ENCODE measurements at places on chromosomes 6 and 20.

DNA sequence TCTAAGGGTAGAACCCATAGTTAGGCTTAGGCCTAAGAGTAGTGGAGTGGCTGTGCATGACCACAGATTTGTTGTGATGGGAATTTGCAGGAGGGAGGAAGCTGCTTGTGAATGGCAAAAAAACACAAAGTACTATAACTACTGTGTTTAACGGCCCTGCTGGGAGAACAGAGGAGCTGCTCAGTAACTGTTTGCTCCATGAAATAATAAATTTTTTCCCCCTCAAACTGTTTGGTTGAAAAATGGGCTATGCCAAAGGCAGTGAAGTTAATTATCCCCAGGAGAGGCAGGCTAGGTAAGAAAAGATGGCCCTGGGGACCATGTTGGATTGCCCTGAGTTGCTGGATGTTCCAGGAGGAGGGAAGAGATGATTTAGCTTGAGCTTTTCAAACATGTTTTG lies 256.5 kb upstream of the PRND start:
- no peak for DNase-seq

DNA sequence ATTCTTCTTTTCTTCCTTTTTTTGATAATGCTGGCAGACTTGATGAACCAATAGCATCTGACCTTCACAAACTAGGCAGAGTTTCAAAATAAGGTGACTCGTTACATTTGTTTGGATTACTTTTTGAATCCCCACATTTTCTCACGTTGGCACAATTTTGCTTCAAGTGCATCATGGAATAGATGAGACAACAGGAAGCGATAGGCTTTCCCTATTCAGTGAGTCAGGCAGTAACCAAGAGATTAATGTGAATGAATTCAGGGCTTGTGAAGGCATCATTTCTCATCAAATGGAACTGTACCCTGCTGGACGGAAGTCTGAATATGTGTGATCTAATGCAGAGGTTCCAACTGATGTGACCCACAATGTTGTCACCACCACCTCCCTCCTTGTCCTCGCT lies 10.7 kb downstream of the RFPL4B start:
- peak; percentile 87 for DNase-seq

GRCh38 chr6:158002249-158002950 lies 20.7 kb downstream of the SYNJ2 start:
- DNase-seq = no peak

DNA sequence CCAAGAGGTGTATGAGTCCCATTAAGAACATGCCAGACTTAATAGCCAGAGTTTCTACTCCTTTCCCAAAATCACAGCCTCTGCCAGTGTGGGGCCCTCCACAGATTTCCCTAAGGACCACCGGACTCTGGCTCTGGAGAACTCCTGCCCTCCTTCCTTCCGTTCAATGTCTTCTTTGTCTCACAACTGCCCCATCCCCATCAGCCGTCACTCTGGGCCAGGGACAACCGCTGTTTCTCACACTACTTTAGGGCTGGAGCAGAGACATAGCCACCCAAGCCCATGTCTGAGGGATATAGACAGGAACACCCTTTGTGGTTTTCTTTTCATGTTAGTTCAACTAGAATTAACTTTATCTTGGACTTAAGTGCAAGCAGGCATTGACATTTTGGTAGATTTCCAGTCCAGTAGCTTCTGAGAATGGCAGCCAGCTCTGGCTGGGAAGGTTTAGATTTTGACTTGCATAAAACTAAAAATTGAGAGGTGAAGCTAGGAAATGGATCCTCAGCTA lies 6.7 kb upstream of the ACSS1 start:
- no peak for DNase-seq

- no peak for DNase-seq
Observed at GRCh38 chr6:44621846-44622245, 234.3 kb downstream of the CDC5L start.

DNA sequence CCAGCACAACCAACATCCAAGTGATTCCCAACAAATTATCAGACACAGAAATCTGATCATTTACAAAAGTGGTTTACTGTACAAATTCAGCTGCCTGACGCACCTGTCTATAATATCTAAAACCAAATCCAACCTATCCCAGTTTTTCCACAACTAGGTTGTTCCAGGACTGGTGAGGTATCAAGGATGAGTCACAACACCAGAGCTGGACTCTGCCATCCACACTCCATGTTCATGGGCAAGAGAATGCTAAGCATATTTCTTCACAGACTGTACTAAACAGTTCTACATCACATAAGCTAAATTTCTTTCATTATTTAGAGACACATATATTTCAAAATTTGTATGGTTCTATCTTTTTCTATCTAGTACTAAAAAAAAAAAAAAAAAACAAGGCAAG lies 141.6 kb downstream of the BTBD9 start:
- DNase-seq = no peak

DNA sequence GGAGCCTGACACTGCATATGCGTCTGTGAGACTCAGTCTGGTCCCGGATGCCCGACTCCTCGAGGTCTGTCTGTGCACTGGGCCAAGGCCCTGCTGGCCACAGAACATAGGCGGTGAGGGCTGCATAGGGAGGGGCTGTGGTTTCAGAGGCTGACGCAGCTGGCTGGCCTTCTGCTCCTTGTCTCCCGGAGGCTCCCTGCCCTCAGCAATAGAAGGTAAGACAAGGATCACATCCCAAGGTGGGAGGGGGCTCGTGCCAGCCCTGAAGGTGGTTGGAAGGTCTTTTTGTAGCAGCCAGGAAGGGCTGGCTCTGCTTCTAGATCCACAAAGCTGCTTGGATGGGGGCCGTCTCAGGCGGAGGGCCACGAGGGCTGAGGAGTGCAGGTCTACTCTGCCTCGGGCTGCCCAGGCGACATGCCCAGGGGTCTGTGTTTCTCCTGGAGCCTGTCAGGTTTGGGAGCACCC lies 239.8 kb upstream of the SULF2 start:
- peak; percentile 69 for DNase-seq

- DNase-seq = no peak
Observed at GRCh38 chr6:136129365-136129764, 120.7 kb downstream of the MTFR2 start.
